Right atrium auricular region (tissue), 2 donors: ENCODE measurements at places on chromosomes 16 and 17. TPM values are rescaled to one million over a fixed set of nuclear protein-coding genes. Genes with fewer than 3 reads are reported as not detected.

GRCh38 chr16:51051671-51052070 is 99.4 kb downstream of the SALL1 start:
- DNase-seq, result no peak

Gene DRC3
- total RNA-seq, result 1.7 TPM

Gene PRAC2
- not detected for total RNA-seq

DNA sequence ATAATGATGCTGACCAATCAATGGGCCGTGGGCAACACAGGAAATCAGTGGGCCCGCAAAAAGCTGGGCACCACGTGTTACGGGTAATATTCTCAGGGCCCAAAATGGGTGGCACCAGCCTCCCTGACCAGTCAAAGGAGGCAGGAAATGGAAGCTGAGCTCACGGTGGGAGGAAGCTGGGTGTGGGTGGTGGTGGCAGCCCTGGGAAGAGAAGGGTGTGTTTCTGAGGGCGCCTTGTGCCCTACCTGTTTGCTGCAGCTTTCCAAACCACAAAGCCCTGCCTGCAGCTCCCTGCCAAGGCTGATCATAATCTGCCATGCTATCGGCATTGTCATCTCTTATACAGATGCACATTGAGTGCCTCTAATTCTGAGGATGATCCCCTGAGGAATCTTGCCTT is 457.9 kb downstream of the SLC39A11 start:
- DNase-seq, result no peak

DNA sequence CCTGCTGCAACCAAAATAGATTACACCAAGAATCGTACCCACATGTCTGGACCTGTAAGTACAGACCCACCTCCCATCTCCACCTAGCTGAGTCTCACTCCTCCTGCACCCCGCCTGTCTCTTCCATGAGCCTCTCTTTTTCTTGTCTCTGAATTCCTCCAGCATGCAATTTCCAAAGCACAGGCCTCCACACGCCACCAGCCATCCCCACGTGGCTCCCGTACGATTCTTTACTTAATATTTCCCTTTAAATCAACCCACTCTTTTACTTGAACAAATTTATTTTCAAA is 1.2 kb downstream of the RPH3AL start:
- no peak for DNase-seq

DNA sequence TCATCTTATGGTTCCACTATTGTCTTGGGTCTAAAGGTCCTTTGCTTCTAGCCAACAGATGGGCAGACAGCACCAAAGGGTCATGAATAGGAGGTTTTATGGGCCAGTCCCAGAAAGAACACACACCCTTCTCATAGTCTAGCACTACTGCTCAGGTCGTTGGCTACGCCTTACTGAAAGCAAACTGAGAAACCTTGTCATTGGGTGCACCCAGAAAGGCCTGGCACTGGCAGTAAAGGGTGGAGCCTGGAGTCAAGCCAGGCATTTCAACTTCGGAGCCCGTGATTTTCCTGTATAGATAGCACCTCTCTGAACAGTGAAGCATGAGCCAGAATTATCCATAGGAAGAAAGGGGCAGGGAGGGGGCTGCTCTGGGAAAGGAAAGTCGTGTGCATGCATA is 74.9 kb downstream of the VAT1L start:
- DNase-seq, result no peak

Gene PRSS27
- total RNA-seq, result 0.51 TPM

GRCh38 chr17:28268610-28269313 is 50.2 kb upstream of the TMEM97 start:
- no peak for DNase-seq

DNA sequence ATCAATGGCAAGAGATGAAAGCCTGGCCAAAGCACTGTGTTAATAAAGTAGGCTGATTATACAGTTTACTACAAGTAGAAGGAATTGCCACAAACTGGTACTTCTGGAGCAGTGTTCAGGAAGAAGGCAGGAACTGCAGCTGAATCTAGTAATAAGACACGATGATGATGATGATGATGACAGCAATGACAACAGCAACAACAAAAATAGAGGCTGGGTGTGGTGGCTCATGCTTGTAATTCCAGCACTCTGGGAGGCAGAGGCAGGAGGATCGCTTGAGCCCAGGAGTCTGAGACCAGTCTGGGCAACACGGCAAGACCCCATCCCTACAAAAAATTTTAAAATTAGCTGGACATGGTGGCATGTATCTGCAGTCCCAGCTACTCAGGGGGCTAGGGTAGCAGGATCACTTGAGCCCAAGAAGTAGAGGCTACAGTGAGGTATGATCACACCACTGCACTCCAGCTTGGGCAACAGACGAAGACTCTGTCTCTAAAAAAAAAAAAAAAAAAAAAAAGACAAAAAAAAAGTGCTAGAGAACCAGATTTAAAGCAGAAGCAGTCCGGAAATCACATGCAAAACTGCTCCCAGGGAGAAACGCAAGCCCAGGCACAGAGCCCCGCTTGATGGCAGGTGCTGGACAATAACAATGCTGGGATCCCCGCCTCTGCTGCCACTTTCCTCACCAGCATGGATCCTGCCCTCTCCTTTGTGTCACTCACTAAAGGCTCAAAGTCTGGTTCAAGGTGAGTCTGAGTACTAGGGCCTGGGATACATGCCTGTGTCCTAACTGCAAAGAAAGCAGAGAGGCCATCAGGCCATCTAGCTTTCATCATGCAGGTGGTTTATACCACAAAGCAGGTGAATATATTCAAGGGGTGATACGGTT is 44.8 kb downstream of the CPPED1 start:
- no peak for DNase-seq
